ENCODE measurements at places on chromosomes 13 and 19.

DNA sequence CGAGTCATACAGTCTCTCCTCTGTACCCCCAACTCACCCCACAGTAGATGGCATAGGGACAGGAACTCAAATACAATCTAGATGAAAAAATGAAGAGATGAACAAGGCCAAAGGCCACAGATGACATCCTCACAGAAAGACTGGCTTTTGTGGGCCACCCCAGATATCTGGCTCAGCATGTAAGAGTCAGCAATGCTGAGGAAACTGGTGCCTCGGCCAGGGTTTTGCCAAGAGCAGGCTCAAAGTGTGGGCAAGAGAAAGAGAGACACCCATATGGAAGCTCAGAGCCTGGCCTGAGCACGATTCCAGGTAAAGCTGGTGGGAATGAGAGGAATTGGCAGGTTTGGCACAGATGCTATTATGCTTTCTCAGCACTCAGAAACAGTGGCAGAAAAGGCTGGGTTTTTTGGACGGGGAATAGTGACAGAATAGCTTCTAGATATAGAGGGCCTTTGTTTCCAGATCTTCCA lies 460.6 kb downstream of the FOXO1 start:
- DNase-seq = no peak

DNA sequence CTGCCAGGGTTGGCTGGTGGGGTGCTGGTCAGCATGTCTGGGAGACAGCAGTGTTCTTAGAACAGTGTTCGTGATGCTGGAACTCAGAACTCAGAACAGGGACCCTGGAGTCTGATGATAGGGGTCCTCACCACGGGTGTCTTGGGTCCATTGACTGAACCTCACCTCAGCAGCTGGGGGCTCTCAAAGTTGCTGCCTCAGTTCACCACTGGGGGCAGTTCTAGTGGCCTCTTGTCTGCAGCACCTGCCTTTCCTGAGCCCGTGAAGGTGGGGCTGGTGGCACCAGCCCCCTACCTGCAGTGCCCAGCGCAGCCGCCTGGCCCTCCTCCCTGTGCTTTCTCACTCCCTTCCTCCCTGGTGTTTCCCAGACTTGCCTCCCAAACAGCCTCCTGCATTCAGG lies 28.5 kb downstream of the SAFB start:
- DNase-seq = no peak

DNA sequence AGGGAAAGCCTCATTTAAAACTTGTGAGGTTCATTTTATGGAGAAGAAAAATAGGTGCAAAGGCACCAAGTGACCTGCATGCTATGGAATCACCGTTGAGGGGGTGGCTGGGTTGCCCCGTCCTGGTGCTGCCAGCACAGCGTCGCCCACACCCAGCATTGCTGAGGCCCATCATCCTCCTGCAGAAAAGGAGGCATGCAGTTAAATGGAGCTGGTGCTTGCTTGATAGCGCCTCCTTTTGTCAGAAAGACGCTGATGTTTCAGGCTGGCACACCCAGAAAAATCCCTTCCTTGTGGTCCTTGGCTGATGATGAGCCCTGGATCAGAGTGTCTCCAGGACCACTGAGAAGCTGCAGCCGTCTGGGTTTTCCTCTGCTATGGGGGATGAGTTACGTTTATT lies 36.9 kb downstream of the DHRS12 start:
- no peak for DNase-seq

GRCh38 chr19:34332027-34332760 lies 32.8 kb upstream of the GPI start:
- no peak for DNase-seq

- peak; percentile 26 for DNase-seq
These were observed 45.7 kb upstream of the ZNF730 start for GRCh38 chr19:23071147-23071511.

DNA sequence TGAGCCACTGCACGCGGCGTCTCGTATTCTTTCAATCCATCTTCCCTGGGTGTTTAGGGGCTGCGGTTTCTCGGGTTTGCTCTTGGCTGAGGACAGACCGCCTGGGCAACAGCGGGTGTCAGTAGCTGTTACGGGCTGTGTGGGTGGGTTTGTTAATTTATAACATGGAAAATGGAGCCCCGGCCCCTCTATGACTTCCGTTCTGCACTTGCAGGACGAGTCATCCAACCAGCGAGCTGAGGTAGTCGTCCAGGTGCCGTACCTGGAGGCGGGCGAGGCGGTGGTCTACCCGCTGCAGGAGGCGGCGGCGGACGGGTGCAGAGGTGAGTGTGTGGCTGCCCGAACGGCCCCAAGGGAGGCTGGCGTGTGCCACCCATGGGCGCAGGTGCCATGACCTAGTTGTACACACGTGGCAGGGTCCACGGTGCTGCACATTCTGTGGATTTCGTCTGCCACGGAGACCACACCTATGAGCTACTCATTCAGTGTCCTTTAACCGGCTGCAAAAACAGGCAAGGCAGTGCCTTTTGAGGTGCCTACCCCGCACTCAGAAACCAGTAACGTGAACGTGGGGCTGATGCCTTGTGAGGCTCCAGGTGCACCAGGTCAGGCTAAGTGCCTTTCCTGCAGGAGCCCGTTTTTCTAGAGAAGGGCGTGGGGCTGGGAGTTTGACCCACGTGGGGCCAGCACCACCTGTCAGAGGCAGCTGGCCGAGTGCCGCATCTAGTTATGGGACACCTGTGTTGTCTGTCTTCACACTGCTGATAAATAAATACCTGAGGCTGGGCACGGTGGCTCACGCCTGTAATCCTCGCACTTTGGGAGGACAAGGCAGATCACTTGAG lies 10.9 kb downstream of the POLR2E start:
- no peak for DNase-seq

GRCh38 chr13:60120617-60121336 lies 43.0 kb downstream of the DIAPH3 start:
- DNase-seq = no peak

DNA sequence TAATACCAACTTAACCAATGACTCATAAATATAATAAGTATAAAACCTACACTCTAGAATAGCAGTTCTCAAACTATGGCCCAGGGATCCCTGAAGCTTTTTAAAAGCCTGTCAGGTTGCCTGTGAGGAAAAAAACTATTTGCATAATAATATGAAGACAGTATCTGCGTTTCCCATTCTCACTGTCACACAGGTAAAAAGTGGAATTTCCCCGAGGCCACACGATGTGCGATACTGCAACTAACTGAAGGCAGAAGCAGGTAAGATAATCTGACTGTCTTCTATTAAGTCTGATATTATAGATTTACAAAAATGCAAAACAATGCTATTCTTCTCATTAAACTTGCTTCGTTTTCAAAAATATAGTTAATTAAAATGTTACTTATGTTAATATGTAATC lies 52.5 kb upstream of the EEF1AKMT1 start:
- DNase-seq = no peak

Data from adrenal gland (tissue), 19 donors.